ENCODE measurements at places on chromosomes 7 and 10.

DNA sequence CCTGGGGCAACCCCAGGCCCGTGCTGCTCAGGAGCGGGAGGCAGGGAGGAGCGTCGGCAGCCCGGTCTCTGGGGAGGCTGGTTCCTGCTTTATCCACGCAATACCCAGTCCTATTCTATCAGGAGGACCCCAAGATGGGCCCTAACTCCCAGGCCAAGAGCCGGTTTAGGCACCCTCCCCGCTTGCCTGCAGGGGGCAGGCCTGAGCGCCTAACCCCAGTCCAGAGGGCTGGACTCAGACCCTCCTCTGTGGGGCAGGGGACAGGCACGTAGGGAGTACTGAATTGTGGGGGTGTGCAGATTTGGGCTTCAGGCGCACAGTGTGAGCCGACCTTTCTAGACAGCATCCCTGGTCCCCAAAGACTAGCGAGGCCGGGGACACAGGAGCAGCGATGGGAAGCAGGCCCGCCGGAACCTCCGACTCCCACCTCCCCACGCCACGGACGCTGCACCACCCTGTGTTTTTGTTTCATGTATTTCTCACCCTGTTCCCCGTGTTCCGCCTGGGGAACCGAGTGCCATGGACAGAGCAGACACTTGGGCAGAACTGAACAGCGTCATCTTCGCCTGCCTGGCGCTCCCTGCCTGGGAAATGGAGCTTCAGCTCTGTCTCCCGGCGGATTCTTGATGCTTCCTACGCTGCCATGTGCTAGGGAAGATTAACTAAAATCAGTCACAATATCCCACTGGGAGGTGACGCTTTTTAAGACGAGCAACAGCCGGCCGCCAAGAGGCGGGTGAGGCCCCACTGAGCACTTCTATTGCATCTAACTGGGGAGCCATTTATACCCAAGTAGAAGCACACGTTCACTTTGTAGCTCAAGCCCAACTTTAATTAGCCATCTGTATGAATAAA, 5.3 kb downstream of the NUDT1 start:
- peak; percentile 9 for DNase-seq

DNA sequence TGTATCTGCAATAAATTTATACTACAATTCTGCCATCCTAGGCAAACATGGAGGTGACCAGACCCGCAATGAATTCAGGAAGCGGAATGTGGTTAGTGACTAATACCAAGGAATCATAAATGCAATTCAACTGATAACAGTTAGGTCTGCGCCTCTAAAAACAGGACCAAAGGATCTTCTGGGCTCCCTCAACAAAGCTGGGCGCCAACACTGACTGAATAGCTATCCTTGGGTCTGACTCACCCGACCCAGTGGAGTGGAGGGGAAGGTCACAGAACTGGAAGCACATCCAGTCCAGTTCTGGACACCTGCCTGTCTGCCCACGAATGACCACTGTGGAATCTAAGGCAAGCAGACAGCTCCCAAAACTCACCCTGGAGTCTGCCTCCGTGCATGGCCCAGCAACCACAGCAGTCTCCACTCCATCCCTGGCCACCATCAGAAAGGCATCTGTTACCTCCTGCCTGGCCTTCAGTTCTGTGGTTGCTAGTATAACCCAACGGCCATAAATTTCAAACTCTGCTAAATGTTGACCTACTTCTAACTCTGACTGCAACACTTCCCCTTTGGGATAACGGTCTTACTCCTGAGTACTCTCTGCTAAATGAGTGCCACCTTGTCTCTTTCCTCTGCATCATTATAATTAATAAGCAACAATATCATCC, 43.0 kb upstream of the DLX6 start:
- no peak for DNase-seq

GRCh38 chr10:114271075-114271778, 32.2 kb downstream of the VWA2 start:
- DNase-seq, result no peak

DNA sequence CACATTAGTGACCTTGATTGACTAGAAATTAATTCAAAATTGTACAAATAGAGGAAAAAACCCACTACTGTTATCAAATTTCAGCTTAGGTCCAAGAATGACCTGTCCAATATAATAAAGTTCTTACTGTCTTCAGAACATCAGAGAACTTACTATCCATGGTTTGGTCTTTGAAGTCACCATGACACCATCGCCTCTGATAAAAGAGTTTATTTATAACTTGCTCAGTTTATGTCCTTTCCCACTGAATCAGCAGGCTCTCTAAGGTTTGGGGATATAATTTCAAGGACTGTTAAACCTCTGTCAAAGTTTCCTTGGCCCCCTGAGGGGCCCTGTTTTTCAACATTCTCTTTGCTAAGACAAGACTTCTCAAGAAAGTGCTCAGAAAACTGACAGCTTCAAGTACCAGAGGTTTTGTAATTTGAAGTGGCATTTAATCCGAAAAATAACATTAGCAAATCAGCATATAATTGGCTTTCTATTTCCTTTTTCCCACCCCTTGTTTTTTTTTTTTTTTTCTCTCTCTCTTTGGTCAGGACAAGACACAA, 191.7 kb upstream of the FERD3L start:
- DNase-seq, result no peak

DNA sequence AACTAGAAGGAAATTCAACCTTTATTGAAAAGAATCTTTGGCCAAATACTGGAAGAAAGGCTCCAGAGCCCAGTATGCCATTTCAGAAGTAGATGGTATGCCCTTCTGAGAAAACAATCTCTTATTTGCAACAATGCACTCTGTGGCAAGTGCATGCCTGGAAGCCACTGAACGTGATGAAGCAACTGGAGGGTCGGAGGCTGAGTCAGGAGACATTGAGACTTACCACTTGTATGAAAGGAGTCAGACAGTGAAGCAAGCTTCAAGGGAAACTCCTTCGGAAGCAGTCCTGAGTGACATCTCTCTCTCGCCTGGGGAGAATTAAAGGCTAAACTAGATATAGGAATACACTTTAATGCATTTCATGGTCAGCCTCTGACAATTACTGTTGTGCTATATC, 353.7 kb downstream of the NRG3 start:
- no peak for DNase-seq

DNA sequence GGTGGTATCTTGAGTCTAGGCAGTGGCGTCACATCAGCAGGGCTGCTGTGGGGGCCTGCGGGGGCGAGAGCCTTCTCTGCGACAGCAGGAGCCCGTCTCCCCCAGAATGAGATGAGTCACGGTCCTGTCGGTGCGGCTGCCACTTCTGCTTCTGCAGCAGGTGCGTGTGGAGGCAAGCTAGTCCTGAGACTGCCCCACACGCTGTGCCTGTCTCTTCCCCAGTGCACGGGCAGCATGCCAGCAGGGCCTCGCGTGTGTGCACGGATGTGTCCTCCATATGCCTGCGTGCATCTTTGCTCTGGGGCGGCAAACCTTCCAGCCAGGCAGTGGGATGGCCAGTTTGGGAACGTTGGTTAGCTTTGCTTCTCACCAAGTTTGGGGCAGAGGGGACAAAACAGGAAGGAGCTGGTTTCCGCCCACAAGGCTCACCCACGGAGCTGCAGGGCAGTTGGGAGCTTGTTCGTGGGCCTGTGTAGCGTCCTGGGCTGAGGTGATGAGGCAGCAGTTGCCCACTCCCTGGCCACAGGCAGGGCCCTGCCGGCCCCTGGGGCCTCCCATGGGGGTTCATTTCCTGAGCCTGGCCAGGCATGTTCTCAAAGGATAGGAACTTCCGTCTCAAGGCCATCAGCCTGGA, 60.8 kb upstream of the PPIF start:
- DNase-seq, result peak; percentile 59

Measured in C1 segment of cervical spinal cord (tissue), 14 donors.